ENCODE measurements at places on chromosomes 2 and 18. TPM values are rescaled to one million over a fixed set of nuclear protein-coding genes. Genes with fewer than 3 reads are reported as not detected.

The GKN1 gene
- total RNA-seq = not detected

The HTR2B gene
- total RNA-seq = 0.52 TPM

The KATNAL2 gene
- 8.4 TPM for total RNA-seq

The INO80B gene
- 12.5 TPM for total RNA-seq

The CNDP1 gene
- total RNA-seq = not detected

The CCDC74B gene
- not detected for total RNA-seq

The SP110 gene
- 4.7 TPM for total RNA-seq

The KCNG2 gene
- 0.52 TPM for total RNA-seq

The SRD5A2 gene
- total RNA-seq = not detected

The TSPYL6 gene
- total RNA-seq = not detected

The CAMKMT gene
- total RNA-seq = 5.2 TPM

The EFEMP1 gene
- 18.3 TPM for total RNA-seq

The KCNE4 gene
- total RNA-seq = 7.3 TPM

The PXDN gene
- total RNA-seq = 106 TPM

The MDH1B gene
- not detected for total RNA-seq

The ZNF804A gene
- under 0.01 TPM for total RNA-seq

The TXNDC2 gene
- total RNA-seq = not detected

The SP100 gene
- total RNA-seq = 24.0 TPM

The CDKL4 gene
- 4.2 TPM for total RNA-seq

The ZNF512 gene
- 23.5 TPM for total RNA-seq

The FMNL2 gene
- 15.7 TPM for total RNA-seq

The PRKAG3 gene
- total RNA-seq = 9.9 TPM

The LINC00305 gene
- not detected for total RNA-seq

The ZNF516 gene
- total RNA-seq = 33.9 TPM

The CAPG gene
- 22.4 TPM for total RNA-seq

The KLF7 gene
- total RNA-seq = 13.6 TPM

The SERPINB13 gene
- total RNA-seq = not detected

The REG1B gene
- not detected for total RNA-seq

The C2orf80 gene
- total RNA-seq = not detected

The UCN gene
- total RNA-seq = 1.0 TPM

The SLC30A3 gene
- 0.52 TPM for total RNA-seq

The MLPH gene
- not detected for total RNA-seq

The IL36G gene
- total RNA-seq = not detected

The SNED1 gene
- total RNA-seq = 4.7 TPM

The IL18R1 gene
- 0.52 TPM for total RNA-seq

The COLEC11 gene
- not detected for total RNA-seq

The MTX2 gene
- total RNA-seq = 27.7 TPM

The OSBPL6 gene
- total RNA-seq = 2.1 TPM

The SLC9A4 gene
- not detected for total RNA-seq

The SCN9A gene
- total RNA-seq = 14.1 TPM

The GALNT14 gene
- 2.1 TPM for total RNA-seq

The VWA3B gene
- not detected for total RNA-seq

The TAF4B gene
- total RNA-seq = 3.7 TPM

Data from skeletal muscle tissue (tissue), 5 donors.